Naive thymus-derived CD4-positive, alpha-beta T cell (primary cell): ENCODE measurements at places on chromosomes 3 and 15. TPM values are rescaled to one million over a fixed set of nuclear protein-coding genes. Genes with fewer than 3 reads are reported as not detected.

DNA sequence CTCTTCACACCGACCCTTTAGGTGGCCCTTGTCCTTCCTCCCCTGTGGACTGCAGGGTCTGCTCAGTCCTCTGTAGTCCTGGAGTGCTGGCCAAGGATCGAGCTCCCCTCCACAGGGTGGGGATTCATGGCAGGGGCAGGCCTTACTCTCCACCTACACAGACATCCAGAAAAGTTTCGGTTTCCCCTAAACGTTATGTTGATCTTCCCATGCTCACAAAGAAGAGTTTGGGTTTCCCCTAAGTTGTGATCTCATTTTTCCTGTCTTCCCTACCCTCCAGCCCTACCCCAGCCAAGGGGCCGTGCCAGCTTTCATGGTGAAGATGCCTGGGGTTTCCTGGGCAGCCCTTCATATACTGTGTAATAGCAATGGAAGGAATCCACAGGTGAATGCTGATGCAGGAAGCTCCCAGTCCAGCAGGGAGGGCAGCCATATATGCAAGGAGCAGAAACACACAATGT is 10.3 kb downstream of the STOML1 start:
- no peak overlapping the region for H3K4me3 ChIP-seq
- H3K27me3 ChIP-seq = no peaks in the 10 kb centered on the region
- no peak overlapping the region for H3K27ac ChIP-seq
- no peaks in the 10 kb centered on the region for H3K4me1 ChIP-seq

The ZNF80 gene
- 0.62 TPM for total RNA-seq

DNA sequence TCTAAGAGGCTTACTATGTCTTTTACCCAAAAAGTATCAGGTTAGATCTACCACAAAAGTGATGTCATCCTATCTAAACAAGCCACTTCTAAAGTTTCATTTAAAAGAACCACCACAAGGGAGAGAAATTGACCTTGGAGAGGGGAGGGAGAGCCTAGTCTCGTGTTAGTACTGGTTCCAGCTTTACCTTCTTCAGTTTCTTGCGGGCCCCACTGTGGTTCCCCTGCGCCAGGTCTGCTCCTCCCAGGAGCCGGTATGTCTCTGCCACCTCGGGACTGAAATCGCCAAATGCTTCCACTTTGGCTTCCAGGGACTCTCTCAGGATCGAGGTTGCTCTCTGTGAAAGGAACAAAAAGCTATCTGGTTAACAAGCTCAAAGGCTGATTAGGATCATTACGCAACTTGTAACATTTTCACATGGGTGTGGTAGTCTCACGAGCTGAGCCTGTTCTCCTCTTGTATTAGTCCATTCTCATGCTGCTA is 51.1 kb downstream of the SYNM start:
- H3K4me1 ChIP-seq = no peaks in the 10 kb centered on the region
- H3K27ac ChIP-seq = no peak overlapping the region
- DNase-seq = no peak
- H3K27me3 ChIP-seq = no peaks in the 10 kb centered on the region
- H3K36me3 ChIP-seq = no peaks in the 10 kb centered on the region

The MEX3B gene
- 1.9 TPM for total RNA-seq

DNA sequence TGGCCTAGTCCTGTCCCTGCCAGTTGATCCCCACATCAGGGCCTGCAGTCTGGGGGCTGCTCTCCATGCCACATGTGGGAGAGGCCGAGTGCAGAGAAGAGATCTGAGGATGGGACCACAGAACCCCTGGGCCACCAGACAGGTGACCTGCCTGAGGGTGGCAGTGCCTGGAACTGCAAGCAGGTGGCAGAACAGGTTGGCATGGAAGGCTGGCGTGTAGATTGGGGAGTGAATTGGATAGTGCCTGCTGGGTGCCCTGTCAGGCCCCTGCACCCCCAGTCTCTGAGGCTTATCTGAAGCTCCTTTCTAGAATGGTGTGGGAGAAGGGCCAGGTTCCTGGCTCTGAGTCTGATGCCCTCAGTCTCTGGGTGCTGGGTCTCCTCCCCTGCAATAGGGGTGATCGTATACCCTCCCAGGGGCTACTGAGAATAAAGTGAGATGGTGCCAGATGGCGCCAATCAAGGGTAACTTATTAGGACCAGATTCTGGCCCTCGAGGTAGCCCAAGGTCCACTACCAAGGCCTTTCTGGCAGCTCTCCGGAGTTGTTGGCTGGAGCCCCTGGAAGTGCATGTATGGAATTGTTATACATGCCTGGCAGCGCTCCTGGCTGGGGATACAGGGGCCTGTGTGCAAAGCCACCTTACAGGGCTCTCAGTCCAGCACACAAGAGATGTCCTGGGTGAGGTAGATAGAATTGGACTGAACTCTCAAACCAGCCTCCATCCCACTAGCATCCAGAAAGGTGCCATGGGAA is 15.7 kb downstream of the C3orf18 start:
- no peaks in the 10 kb centered on the region for H3K27me3 ChIP-seq
- no peak for DNase-seq
- no peak overlapping the region for H3K4me3 ChIP-seq

The KAT2B gene
- total RNA-seq = 62.5 TPM

The SUCNR1 gene
- total RNA-seq = not detected

GRCh38 chr15:69012761-69013364 is 1.6 kb upstream of the NOX5 start:
- H3K4me3 ChIP-seq = no peak overlapping the region
- no peaks in the 10 kb centered on the region for H3K36me3 ChIP-seq
- H3K4me1 ChIP-seq = no peaks in the 10 kb centered on the region
- H3K27ac ChIP-seq = no peak overlapping the region
- no peaks in the 10 kb centered on the region for H3K27me3 ChIP-seq

DNA sequence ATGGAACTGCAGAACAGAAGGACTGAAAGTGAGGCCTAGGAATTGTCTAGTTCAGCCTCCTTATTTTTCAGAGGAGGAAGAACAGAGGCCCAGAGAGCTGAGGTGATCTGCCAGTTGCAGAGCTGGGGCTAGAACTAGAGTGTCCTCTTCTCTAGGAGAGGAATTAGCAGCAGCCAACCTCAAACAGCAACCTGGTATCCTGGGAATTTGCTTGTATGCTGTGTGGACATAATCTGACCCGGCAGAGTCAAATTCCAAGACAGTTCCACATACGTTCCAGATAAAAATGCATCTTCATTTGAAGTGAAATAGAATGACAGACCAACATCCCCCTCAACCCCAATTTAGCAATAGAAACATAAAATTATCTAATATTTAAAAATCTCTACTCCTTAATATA is 13.5 kb upstream of the TSC22D2 start:
- H3K27me3 ChIP-seq = no peaks in the 10 kb centered on the region
- no peaks in the 10 kb centered on the region for H3K36me3 ChIP-seq
- H3K27ac ChIP-seq = no peak overlapping the region
- H3K4me1 ChIP-seq = no peaks in the 10 kb centered on the region

DNA sequence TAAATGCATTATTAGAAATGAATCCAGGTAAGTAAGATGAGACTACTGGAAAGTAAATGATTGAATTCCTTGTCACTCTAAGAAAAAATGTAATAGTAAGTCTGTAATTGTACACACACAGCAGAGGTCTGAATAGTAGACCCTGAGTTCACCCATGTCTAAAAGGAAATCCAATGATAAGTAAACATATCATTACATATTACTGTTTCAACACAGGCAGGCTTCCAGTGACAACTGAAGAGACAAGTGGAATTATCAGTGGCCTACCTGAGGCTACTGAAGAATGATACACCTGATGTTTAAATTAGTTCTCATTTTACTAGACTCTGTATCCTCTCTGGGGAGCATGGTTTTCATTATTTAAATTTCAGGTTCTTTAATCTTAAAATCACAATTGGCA is 6.2 kb upstream of the CCNL1 start:
- H3K36me3 ChIP-seq = no peaks in the 10 kb centered on the region
- H3K4me3 ChIP-seq = no peak overlapping the region
- no peaks in the 10 kb centered on the region for H3K4me1 ChIP-seq
- no peaks in the 10 kb centered on the region for H3K27me3 ChIP-seq

The VILL gene
- 28.9 TPM for total RNA-seq

- no peak overlapping the region for H3K4me3 ChIP-seq
- H3K27ac ChIP-seq = no peak overlapping the region
- DNase-seq = no peak
- no peaks in the 10 kb centered on the region for H3K4me1 ChIP-seq
Observed at GRCh38 chr3:62662677-62663076, 212.5 kb downstream of the CADPS start.

DNA sequence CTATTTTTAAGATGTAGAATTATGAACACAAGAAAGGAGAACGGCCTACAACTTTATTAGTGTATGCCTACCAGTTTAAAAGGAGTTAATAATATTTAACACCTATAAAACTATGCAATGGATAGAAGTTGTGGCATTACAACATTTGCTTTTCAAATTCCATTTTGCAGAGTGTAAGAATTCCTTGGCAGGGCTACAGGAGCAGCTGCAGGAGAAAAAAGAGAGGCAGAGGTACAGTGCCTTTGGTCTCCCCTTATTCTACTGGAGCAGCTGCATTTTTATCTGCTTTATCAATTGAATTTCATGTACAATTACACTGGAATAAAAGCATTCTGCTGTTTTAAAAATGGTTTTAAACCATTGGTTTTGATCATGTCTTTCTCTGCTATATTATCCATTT is 145.7 kb upstream of the KCNH8 start:
- no peaks in the 10 kb centered on the region for H3K36me3 ChIP-seq
- no peak overlapping the region for H3K27ac ChIP-seq
- H3K4me1 ChIP-seq = no peaks in the 10 kb centered on the region
- no peaks in the 10 kb centered on the region for H3K27me3 ChIP-seq
- no peak for DNase-seq
- H3K4me3 ChIP-seq = no peak overlapping the region

The TMEM40 gene
- not detected for total RNA-seq

The CIDEC gene
- total RNA-seq = not detected

DNA sequence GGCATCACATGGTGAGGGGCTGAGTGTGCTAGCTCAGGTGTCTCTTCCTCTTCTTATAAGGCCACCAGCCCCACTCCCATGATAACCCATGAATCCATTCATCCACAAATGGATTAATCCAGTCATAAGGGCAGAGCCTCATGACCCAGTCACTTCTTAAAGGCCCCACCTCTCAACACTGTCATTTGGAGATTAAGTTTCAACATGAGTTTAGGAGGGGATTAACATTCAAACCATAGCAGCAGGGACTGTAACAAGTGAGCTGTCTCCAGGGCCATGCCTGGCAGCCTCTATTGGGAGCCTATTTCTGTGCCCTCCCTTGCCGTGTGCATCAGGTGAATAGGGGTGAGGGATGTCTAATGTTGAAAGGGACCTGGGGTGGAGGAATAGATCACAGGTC is 77.5 kb downstream of the CHRD start:
- H3K36me3 ChIP-seq = no peaks in the 10 kb centered on the region
- H3K27me3 ChIP-seq = no peaks in the 10 kb centered on the region
- no peak overlapping the region for H3K4me3 ChIP-seq
- H3K27ac ChIP-seq = no peak overlapping the region
- no peak for DNase-seq

- no peak overlapping the region for H3K4me3 ChIP-seq
- DNase-seq = no peak
- H3K27me3 ChIP-seq = no peaks in the 10 kb centered on the region
- H3K4me1 ChIP-seq = peaks cover 11% of the 10 kb centered on the region
Observed at GRCh38 chr3:48436477-48436787, 3.5 kb downstream of the CCDC51 start.

DNA sequence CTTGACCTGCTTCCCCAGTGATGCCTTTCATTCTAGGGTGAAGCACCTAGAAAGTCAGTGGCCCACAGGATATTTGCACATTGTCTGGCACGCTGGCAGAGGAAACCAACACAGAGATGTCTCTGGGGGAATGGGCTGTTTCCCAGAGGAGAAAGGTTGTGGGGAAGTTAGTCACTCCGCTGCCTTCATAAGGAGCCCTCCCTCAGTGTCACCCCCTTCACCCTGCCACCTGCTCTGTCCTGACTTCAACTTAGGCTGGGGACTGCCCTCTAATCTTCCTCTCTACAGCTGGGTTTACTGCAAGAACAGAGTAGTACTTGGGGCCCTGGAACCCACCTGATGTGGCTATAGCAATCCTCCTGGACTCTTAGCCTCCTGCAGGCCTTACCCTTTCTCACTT is 5.7 kb downstream of the KLHDC8B start:
- H3K27me3 ChIP-seq = no peaks in the 10 kb centered on the region
- DNase-seq = no peak
- no peak overlapping the region for H3K4me3 ChIP-seq
- peaks cover 5% of the 10 kb centered on the region for H3K36me3 ChIP-seq
- no peak overlapping the region for H3K27ac ChIP-seq

DNA sequence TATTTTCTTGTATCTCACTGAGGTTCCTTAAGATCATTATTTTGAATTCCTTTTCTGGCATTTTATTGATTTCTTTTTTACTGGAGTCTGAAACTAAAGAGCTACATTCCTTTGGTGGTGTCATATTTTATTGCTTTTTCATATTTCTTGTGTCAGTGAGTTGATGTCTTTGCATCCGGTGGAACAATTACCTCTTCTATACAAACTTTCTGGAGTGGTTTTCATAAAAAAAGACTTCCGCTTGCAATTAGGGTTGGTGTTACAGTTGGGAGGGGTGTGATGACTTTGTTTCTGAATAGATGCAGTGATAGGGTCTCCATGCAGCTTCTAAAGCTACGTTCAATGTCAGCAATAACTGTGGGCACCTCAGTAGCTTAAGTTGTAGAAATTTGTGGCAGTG is 181.7 kb downstream of the LPP start:
- DNase-seq = no peak
- H3K36me3 ChIP-seq = no peaks in the 10 kb centered on the region
- no peak overlapping the region for H3K27ac ChIP-seq
- H3K27me3 ChIP-seq = no peaks in the 10 kb centered on the region
- H3K4me1 ChIP-seq = peaks cover 14% of the 10 kb centered on the region

The CCR1 gene
- total RNA-seq = 27.6 TPM

- no peaks in the 10 kb centered on the region for H3K36me3 ChIP-seq
- no peaks in the 10 kb centered on the region for H3K4me1 ChIP-seq
- H3K27me3 ChIP-seq = no peaks in the 10 kb centered on the region
- no peak for DNase-seq
- no peak overlapping the region for H3K27ac ChIP-seq
- H3K4me3 ChIP-seq = no peak overlapping the region
Observed at GRCh38 chr15:79007066-79007465, 62.2 kb upstream of the CTSH start.

GRCh38 chr3:124428372-124429128 is 301.7 kb upstream of the UMPS start:
- no peak for DNase-seq
- H3K27me3 ChIP-seq = no peaks in the 10 kb centered on the region
- no peak overlapping the region for H3K4me3 ChIP-seq
- H3K36me3 ChIP-seq = no peaks in the 10 kb centered on the region

GRCh38 chr15:86001200-86001599 is 78.5 kb upstream of the AGBL1 start:
- no peak overlapping the region for H3K27ac ChIP-seq
- no peaks in the 10 kb centered on the region for H3K36me3 ChIP-seq
- no peak overlapping the region for H3K4me3 ChIP-seq
- no peaks in the 10 kb centered on the region for H3K4me1 ChIP-seq
- no peak for DNase-seq

GRCh38 chr15:91289324-91289723 is 189.3 kb downstream of the SV2B start:
- H3K4me3 ChIP-seq = no peak overlapping the region
- no peak overlapping the region for H3K27ac ChIP-seq
- no peaks in the 10 kb centered on the region for H3K4me1 ChIP-seq
- H3K36me3 ChIP-seq = no peaks in the 10 kb centered on the region
- no peaks in the 10 kb centered on the region for H3K27me3 ChIP-seq
- no peak for DNase-seq

- no peak overlapping the region for H3K27ac ChIP-seq
- H3K36me3 ChIP-seq = no peaks in the 10 kb centered on the region
- no peaks in the 10 kb centered on the region for H3K27me3 ChIP-seq
- DNase-seq = no peak
Observed at GRCh38 chr3:178517665-178518334, 18.4 kb upstream of the KCNMB2 start.
